Prostate gland (tissue), 2 donors: ENCODE measurements at places on chromosomes 3 and 15. TPM values are rescaled to one million over a fixed set of nuclear protein-coding genes. Genes with fewer than 3 reads are reported as not detected.

The PLCH1 gene
- total RNA-seq: 0.64 TPM

The SMARCC1 gene
- total RNA-seq: 58.7 TPM

The LRRC31 gene
- total RNA-seq: 0.91 TPM

The KIF7 gene
- 10.3 TPM for total RNA-seq

The TGM4 gene
- 7.4 TPM for total RNA-seq

The GHSR gene
- total RNA-seq: not detected

The CTXND1 gene
- 0.96 TPM for total RNA-seq

The FAM107A gene
- total RNA-seq: 80.2 TPM

The MASP1 gene
- total RNA-seq: 22.1 TPM

The LIPH gene
- total RNA-seq: 17.0 TPM

The SLC15A2 gene
- 51.1 TPM for total RNA-seq

The SERP1 gene
- 473 TPM for total RNA-seq

The FBXW12 gene
- 0.68 TPM for total RNA-seq

The AP3B2 gene
- total RNA-seq: 9.3 TPM

The NGRN gene
- 108 TPM for total RNA-seq

The GADL1 gene
- total RNA-seq: not detected

The COL6A5 gene
- total RNA-seq: 0.57 TPM

The MAGEL2 gene
- 0.82 TPM for total RNA-seq

The TAMM41 gene
- total RNA-seq: 11.2 TPM

The CCRL2 gene
- 0.09 TPM for total RNA-seq

The LRRK1 gene
- 18.6 TPM for total RNA-seq

The CLDN11 gene
- total RNA-seq: 11.8 TPM

The EOMES gene
- not detected for total RNA-seq

The SLC9C1 gene
- total RNA-seq: 0.91 TPM

The CADPS gene
- total RNA-seq: 4.0 TPM

The ALDH1L1 gene
- 57.3 TPM for total RNA-seq

The OR5H6 gene
- total RNA-seq: not detected

The HTD2 gene
- total RNA-seq: 15.4 TPM

The ZNF501 gene
- 9.7 TPM for total RNA-seq

The ISL2 gene
- total RNA-seq: 0.77 TPM

The DUOX1 gene
- 18.4 TPM for total RNA-seq

The SPINT1 gene
- total RNA-seq: 143 TPM

The ANKRD63 gene
- 2.7 TPM for total RNA-seq

The CMTM8 gene
- 28.8 TPM for total RNA-seq

The HIGD2B gene
- total RNA-seq: 0.51 TPM

The TRAT1 gene
- not detected for total RNA-seq

The ACP3 gene
- total RNA-seq: 14,359 TPM

The DNAH12 gene
- 0.05 TPM for total RNA-seq

The SLC4A7 gene
- 31.1 TPM for total RNA-seq

The CYP1A2 gene
- total RNA-seq: 0.46 TPM

The SLC9A9 gene
- total RNA-seq: 23.6 TPM

The ROPN1B gene
- 2.2 TPM for total RNA-seq

The ZMAT3 gene
- total RNA-seq: 15.1 TPM

The OR5K2 gene
- not detected for total RNA-seq

The PCBP4 gene
- 74.1 TPM for total RNA-seq

The TMEM40 gene
- total RNA-seq: 1.9 TPM

The UACA gene
- total RNA-seq: 35.2 TPM

The GPR62 gene
- total RNA-seq: 0.97 TPM

The GXYLT2 gene
- 20.9 TPM for total RNA-seq

The CADM2 gene
- total RNA-seq: 11.7 TPM

The MUC13 gene
- 1.3 TPM for total RNA-seq

The CCR2 gene
- 6.5 TPM for total RNA-seq

The AGBL1 gene
- 0.91 TPM for total RNA-seq

The SCN11A gene
- 1.7 TPM for total RNA-seq

The UQCC5 gene
- 3.0 TPM for total RNA-seq

The LRRIQ4 gene
- total RNA-seq: 0.74 TPM

The IL5RA gene
- 7.6 TPM for total RNA-seq

The ROBO1 gene
- total RNA-seq: 50.8 TPM

The OXTR gene
- 1.6 TPM for total RNA-seq

The LTK gene
- 1.5 TPM for total RNA-seq
